IPS DF 6.9 (cell line): ENCODE measurements at places on chromosomes 2 and 18.

- DNase-seq, result no peak
Measured at GRCh38 chr2:217208867-217209266, 349.0 kb upstream of the TNP1 start.

GRCh38 chr2:56647997-56648396, 464.2 kb downstream of the CCDC85A start:
- no peak for DNase-seq

DNA sequence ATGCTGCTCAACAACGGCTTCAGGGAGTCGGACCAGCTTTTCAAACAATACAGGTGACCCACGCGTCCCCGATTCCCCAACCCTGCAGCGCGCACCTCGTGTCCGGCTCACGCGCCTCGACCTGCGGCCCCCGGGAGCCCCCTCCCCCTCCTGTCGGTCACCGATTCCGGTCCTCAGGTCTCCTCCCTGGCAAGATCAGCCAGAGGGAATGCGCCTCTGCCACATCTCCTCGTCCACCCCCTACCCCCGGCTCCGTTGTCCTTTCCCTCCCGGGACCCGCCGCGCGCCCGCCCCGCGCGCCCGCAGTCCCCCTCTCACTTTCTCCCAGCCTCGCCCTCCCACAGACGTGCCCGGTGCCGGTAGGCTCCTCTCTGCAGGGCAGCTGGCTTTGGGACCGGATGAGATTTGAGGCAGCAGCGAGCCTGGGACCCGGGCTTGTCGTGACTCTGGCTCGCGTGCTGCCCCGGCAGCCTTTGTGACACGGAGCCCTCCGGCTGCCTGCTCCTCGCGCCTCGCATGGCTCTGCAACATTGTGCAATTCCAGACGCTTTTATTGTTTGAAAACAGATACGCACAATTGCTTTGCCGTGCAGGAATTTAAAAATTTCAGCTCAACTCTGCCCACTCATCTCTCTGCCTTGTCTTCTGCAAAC, 558 bp downstream of the TTC39C start:
- no peak for DNase-seq

- DNase-seq, result no peak
Measured at GRCh38 chr2:102346381-102347130, 9.0 kb upstream of the IL18R1 start.

- DNase-seq, result no peak
Measured at GRCh38 chr2:240785424-240786335, 34.3 kb downstream of the KIF1A start.

DNA sequence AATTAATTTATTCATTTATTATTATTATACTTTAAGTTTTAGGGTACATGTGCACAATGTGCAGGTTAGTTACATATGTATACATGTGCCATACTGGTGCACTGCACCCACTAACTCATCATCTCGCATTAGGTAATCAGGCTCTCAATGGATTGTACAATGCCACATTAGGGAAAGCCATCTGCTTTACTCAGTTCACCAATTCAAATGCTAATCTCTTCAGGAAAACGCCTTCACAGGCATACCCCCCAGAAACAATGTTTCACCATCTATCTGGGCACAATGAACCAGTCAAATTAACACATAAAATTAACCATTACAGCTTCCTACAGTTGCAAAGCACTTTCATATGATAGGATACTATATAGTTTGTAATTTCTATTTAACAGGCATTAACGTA, 84.8 kb upstream of the DNAJC10 start:
- DNase-seq, result no peak

DNA sequence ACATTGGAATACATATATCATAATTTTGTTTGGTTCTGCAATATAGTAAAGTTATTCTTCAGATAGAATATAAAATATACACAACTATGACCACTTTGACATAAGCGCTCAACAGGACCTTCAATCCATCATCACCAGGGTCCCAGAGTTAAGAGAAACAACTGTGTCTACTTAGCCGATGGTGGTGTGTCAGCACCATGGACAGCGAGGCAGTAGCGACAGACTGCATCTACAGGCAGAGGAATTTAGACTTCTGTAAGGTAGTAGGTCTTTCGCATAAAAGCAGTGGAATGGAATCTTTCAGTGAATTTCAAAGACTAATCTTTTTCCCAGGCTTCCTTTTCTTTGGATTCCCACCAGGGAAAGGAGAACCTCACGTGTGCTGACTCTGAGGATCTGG, 20.5 kb upstream of the LRPPRC start:
- peak; percentile 55 for DNase-seq

- DNase-seq, result no peak
Measured at GRCh38 chr2:24045511-24046508, 1.4 kb downstream of the WDCP start.

GRCh38 chr2:172083628-172084394, 1.5 kb upstream of the DLX1 start:
- DNase-seq, result no peak

GRCh38 chr2:219177552-219178376, at the start of gene RETREG2:
RETREG2 (plus strand) TSS chr2:219178275; CDS start chr2:219178353, 78 bp downstream.
- DNase-seq, result no peak

DNA sequence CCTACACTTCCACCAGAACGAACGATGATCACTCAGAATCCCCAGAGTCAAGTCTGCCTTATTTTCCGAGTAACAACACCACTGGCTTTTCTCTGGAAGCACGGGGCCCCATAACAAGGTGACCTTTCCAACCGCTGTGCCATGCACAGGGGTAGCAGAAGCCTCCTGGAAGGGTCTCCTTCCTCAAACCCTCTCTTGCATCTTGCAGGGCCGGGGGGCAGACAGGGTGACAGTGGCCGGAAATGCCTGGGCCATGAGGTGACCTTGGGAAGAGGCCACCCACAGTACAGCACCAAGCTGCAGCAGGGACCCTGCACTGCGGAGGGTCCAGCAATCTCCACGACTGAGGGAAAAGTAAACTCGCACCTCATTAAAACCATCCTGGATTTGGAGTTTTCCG, 108.5 kb downstream of the PXDN start:
- no peak for DNase-seq

DNA sequence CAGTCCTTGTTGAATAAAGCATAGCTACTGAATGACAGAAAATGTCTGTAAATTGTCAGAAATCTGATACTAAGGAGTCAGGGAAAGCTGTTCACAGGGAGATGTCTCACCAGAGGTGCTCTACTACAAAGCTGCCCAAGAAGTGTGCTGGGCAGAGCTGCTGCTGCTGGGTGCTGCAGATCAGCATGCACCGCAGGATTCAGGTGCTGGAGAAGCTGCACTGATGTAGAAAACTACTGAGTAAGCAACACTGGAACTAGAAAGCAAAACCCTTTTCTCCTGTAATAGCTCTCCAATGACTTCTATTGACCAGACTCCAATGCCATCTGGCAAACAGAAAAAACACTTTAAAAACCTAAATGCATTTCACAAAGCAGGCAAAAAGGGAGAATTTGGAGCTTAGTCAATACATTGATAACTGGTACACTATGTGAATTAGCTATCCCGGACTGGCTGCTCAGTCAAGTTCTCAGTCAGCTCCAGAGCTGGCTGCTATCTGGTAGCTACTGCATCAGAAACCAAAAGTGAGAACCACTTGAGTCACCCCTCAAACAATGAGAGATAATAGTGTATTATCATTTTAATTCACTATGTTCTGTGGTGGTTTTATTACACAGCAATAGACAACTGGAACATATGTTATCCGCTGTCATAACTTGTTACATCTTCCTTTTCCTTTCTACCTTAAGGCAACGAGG, 493.1 kb downstream of the CPS1 start:
- no peak for DNase-seq

GRCh38 chr2:43360137-43360536, 133.7 kb upstream of the ZFP36L2 start:
- DNase-seq, result no peak

DNA sequence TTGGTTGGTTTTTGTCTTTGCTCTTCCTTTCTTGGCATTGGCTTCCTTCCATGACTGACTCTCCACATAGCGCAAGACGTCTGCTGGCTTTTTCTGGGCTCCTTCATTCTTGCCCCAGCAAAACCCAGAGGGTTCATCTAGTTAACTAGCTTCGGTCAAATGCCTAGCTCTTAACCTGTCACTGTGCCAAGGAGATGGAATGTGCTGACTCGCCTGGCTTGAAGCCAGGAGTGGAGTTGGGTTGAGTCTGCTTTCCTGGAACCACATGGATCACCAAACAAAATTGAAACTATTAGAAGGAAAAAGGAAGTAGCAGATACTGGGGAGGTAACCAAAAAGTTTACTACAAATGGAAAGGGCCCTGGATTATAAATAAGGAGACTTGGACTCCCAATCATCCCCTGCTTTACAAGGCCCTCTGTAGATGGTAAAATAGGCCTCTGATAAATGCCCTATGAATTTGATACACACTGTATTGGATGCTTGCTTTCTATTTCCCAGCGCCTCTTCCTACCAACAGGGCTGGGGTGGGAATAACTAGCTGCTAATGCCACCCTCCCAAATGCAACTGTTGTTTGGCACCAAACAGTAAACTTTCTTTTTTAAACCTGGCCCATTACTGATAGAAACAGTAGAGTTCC, 11.3 kb downstream of the MALT1 start:
- DNase-seq, result no peak

DNA sequence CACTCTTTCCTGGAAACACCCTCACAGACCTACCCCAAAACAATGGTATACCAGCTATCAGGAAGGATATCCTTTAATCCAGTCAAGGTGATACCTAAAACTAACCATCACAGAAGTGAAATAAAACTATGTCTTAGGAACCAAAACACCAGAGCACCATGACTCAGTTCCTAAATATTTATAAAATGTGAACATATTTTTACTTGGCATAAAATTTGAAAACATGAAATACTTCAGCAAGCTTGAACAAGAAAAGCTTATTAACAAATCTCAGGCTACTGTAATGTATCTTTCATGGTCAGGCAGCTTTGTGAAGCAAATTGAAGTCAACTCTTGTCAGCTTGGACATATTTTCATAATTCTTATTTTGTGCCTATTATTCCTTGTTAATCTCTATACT, 440.8 kb upstream of the CDH20 start:
- DNase-seq, result no peak

DNA sequence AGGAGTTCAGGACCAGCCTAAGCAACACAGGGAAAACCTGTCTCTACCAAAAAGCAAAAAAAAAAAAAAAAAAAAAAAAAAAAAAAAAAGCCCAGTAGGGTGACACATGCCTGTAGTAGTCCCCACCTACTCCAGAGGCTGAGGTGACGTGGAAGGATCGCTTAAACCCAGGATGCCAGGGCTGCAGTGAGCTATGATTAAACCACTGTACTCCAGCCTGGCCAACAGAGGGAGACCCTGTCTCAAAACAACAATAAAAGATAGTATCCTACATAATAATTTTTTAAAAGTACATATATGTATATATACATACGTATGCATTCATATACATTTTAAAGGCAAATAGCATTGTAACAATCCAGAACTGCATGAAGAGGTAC, 51.7 kb downstream of the SOS1 start:
- DNase-seq, result no peak

GRCh38 chr2:201795607-201796477, 10.5 kb upstream of the CDK15 start:
- peak; percentile 29 for DNase-seq

DNA sequence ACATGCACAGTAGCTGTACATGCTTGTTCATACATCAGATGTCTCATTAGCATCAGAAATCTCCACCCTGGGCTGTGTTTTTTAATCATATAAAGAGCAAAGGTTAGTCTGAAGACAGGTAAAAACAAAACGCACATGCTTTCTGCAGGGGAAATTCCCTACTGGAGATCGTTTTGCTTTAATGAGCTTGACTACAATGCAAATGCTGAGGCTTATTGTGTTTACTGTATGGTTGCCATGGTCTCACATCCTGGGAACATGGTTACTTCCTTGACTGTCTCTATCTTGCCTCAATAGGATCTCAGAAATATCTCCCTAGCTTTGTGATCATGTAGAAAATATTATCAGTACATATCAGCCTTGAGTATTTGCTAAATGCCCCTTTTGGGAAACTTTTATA, 336.5 kb upstream of the TFPI start:
- DNase-seq, result no peak

GRCh38 chr2:206647985-206648384, 5.7 kb downstream of the FAM237A start:
- no peak for DNase-seq

DNA sequence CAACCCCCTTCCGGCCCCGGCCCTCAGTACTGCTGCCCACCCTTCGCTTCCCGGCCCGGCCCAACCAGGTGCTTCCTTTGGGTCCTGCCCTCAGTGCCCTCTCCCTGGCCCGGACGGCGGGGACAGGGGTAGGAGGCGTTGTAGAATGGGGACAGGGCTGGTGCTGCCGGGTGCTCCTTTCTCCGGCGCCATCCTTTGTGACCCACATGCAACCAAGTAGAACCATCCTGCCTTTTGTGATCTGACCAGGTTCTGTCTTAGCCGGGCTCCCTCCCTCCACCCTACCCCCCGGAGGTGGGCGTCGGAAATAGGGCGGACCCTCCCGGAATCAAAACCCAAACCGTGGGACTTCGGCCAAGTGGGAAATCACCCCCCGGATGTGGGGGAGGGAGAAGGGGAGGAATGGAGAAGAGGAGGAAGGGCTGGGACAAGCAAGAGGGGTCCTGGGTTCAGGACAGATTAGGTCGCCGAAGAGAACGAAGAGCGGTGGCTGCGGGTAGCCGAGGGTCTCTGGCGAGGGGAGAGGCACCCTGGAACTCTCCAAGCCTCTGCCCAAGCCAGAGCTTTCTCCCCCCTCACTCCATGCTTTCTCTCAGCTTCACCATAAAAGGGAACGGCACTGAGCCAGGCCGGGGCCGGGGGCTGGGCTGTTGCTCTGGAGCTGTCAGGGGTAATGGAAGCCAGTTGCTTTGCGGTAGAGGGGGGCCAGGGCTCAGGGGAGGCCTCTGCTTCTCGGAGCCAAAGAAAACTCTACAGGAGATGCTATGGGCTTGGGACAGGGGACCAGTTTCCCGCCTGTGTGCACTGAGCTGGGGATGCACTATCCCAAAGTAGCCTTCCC, 756 bp upstream of the OST4 start:
- no peak for DNase-seq

DNA sequence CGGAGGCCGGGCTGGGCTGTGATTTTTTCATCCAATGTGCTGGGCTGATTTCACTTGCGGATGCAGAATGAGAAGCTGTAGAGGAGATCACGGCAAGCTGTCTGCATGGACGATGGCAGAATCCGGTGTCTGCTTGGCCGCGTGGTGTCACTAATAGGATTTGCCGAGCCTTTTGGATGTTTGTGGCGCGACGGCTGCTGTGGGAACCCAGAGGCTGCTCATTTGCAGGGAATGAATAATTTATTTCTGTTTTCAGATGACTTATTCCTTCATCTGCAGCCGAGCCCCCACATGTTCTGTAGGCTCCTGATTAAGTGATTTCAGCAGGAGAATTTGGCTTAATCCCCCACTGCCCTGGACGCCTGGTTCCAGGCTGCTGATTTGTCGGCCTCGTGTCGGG, 62.6 kb downstream of the ODC1 start:
- no peak for DNase-seq

- DNase-seq, result no peak
Measured at GRCh38 chr2:96890726-96891385, 21.0 kb upstream of the SEMA4C start.

- no peak for DNase-seq
Measured at GRCh38 chr2:50513724-50514123, 518.2 kb downstream of the NRXN1 start.

GRCh38 chr2:2702385-2702784, 371.3 kb upstream of the MYT1L start:
- DNase-seq, result no peak

- no peak for DNase-seq
Measured at GRCh38 chr2:128498589-128498988, 179.9 kb upstream of the HS6ST1 start.
